ENCODE measurements at places on chromosomes 2 and 18. TPM values are rescaled to one million over a fixed set of nuclear protein-coding genes. Genes with fewer than 3 reads are reported as not detected.

CDK15 gene
- 1.00 TPM for total RNA-seq

ACADL gene
- 131 TPM for total RNA-seq

DNA sequence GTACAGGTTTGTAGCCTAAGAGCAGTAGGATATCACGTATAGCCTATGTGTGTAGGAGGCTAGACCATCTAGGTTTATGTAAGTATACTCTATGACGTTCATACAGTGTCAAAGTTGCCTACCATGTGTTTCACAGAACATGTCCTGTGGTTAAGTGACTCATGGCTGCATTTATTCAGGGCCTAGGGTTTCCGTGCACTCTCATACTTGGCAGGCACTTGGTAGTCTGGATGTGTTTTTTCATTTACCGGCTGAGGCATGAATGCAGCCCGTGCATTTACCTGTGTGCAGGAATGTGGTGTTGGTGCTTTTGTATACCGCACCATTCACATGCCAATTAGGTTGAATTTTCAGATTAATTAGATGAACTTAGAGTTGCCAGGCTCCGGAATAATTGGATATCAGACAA lies 43.4 kb downstream of the MYL12B start:
- no peak for DNase-seq

DNA sequence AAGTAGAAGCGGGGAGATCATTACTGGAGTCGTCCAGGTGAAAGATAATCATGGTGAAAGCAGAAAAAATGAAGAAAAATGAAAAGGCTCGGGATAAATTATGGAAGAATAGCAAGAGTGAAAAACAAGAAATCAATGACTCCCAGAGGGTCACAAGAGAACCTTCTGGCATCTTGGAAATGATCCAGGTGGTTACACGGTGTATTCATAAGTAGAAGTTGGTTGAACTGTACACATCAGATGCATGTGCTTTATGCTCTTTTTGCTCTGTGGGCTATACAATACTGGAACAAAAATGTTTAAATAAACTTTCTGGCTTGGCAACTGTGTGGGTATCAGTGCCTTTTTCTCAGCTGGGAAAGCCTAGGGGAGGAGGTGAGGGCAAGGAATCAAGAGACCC lies 348.9 kb downstream of the RND3 start:
- DNase-seq: no peak

GRCh38 chr2:220259662-220260061 lies 632.2 kb downstream of the SLC4A3 start:
- no peak for DNase-seq

- no peak for DNase-seq
Observed at GRCh38 chr18:73850782-73851181, 296.9 kb downstream of the FBXO15 start.

DNA sequence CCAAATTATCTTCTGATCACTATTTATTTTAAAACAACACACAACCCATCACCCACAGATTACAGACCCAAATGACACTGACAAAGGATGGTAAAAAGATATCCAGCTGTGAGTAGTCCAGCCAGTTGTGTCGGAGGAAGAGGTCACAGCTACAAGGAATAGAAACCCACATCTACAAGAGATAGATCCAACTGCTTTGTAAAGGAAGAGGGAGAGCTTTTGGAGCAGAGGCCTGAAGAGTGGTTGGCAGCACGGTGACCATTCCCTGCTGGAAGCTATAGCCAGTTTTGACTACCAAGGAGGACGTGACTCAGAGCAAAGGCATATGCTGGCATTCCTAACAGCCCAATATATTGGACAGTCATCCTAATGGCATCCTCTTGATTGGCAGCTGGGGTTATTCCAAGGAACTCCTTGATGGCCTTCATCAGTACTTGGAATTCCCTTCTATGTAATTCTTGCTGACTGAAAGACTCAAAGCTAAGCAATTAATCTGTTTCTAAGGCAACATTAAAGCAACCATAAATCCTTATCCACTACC lies 17.1 kb downstream of the SLC8A1 start:
- no peak for DNase-seq
